T-helper 2 cell treated with Interferon-gamma antibody and Interleukin-4, amounts not matched to agents 5 μg/mL and 100 μg/mL, for 36 hours (primary cell): ENCODE measurements at places on chromosomes 7 and 10.

GRCh38 chr7:110573862-110574528 is 516.9 kb upstream of the LRRN3 start:
- peaks cover 1% of the 10 kb centered on the region for H3K4me1 ChIP-seq
- H3K4me3 ChIP-seq, result no peak overlapping the region
- peaks cover 5% of the 10 kb centered on the region for H3K27me3 ChIP-seq

DNA sequence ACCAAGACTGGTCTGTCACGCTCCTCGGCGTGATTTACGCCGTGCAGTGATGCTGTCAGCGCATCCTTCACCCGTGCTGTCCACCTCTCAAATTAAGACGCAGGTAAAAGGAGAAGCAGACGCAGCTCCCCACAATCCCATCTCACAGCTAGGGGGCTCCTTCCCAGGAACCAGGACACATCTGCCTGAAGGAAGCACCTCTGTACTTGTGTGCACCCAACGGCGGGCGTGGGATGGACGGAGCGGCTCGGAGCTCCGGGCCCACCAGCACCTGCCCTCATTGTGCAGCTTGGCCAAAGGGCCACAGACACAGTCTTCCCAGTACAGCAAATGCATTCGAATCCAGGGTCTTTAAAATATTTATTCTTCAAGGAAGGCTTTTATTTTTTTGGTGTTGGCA is 55.3 kb downstream of the STK32C start:
- no peaks in the 10 kb centered on the region for H3K27me3 ChIP-seq
- no peak overlapping the region for H3K27ac ChIP-seq
- no peaks in the 10 kb centered on the region for H3K36me3 ChIP-seq
- DNase-seq, result no peak
- no peak overlapping the region for H3K4me3 ChIP-seq

DNA sequence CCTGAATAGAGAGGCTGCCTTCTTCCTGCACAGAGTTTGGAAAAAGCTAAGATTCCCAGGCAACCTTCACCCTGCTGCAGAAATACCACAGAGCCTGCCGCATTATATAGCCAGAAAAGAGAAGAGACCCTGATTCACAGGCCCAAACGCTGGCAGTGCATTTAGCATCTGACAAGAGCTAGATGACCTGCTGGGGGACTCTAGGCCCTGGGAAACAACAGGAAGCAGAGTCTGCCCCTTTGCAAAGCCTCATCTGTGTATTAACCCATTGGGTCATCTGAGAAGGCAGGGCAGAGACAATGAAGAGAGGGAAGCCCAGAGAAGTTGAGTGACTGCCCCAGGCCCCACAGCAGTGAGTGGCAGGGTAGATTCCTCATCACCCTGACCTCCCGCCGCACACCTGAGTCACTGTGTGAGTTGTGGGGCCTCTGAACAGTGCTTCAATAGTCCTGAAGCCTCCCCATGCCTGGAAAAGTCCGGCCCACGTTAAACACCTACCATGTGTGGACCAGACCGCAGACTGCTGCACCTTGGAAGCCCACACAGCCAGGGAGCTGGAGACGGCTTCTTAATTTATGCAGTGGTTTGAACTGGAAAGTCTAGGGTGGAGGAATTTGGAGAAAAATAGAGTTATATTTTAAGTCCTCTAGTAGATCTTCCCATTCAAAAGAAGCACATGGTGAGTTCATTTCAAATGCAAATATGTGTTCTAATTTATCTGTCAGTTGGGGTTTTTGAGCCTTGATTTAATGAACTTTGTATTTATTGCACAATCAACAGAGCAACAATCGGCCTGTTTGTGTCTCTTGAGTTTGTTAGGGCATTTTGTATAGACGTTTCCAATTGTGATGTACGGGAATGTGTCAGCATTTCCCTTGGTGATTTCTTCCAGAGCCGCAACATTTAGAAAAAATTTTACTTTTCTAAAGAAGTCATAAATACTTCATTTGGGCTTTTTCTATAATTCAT is 80.4 kb upstream of the GPR26 start:
- no peaks in the 10 kb centered on the region for H3K36me3 ChIP-seq
- DNase-seq, result no peak
- H3K27ac ChIP-seq, result no peak overlapping the region
- no peak overlapping the region for H3K4me3 ChIP-seq
- H3K4me1 ChIP-seq, result no peaks in the 10 kb centered on the region

DNA sequence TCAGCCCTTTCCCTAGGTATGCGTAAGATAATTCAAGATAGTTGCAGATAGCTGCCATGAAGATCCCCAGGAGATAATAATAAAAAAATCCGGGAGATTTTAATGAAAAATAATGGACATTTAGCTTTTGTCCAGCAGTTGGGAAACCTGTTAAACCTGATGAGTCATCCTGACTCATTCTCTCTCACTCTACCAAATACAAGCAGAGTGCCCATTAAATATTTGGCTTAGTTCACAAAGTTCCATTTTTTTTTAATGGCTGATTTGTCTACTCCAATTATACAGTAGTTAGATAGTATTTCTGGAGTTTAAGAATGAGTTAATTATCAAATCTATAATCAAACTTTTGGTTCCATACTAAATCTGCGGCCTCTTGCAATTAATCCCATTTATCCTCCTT is 2.1 kb upstream of the SHTN1 start:
- no peak overlapping the region for H3K4me3 ChIP-seq
- H3K27ac ChIP-seq, result no peak overlapping the region
- peaks cover 30% of the 10 kb centered on the region for H3K27me3 ChIP-seq
- H3K36me3 ChIP-seq, result no peaks in the 10 kb centered on the region
- no peaks in the 10 kb centered on the region for H3K4me1 ChIP-seq
- DNase-seq, result no peak

GRCh38 chr10:10873289-10873688 is 144.4 kb upstream of the CELF2 start:
- H3K4me1 ChIP-seq, result peaks cover 2% of the 10 kb centered on the region
- no peak overlapping the region for H3K4me3 ChIP-seq
- no peak overlapping the region for H3K27ac ChIP-seq
- DNase-seq, result no peak

- peaks cover 29% of the 10 kb centered on the region for H3K36me3 ChIP-seq
- H3K4me1 ChIP-seq, result peaks cover 11% of the 10 kb centered on the region
- no peak overlapping the region for H3K27ac ChIP-seq
- H3K27me3 ChIP-seq, result no peaks in the 10 kb centered on the region
Measured at GRCh38 chr7:44415047-44415446, 75.4 kb downstream of the NUDCD3 start.

DNA sequence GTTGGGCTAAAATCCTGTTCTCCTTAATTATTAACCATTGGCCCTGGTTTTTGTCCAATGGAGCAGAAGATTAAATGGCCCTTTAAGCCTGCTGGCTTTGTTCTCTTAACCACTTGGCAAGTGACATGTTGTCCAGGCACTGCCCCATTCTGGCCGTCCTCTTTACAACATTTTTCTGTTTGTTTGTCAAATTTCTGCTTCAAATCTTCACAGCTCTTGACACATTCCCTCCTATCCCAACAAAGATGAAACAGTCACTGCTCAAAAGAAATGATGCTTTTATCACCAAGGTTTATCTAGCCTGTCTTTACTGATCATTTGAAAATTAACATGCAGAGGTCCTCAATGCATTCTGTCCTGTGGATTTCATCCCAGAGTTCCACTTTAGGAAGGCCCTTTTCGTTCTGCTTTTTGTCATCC is 700.4 kb downstream of the KCNMA1 start:
- H3K27ac ChIP-seq, result no peak overlapping the region
- no peak overlapping the region for H3K4me3 ChIP-seq
- H3K27me3 ChIP-seq, result no peaks in the 10 kb centered on the region

- H3K36me3 ChIP-seq, result no peaks in the 10 kb centered on the region
- no peaks in the 10 kb centered on the region for H3K27me3 ChIP-seq
- no peak overlapping the region for H3K27ac ChIP-seq
- no peak for DNase-seq
Measured at GRCh38 chr10:49651039-49651835, 28.2 kb upstream of the C10orf53 start.

- H3K27ac ChIP-seq, result no peak overlapping the region
- H3K36me3 ChIP-seq, result no peaks in the 10 kb centered on the region
- DNase-seq, result no peak
- H3K4me3 ChIP-seq, result no peak overlapping the region
- H3K27me3 ChIP-seq, result no peaks in the 10 kb centered on the region
- H3K4me1 ChIP-seq, result no peaks in the 10 kb centered on the region
Measured at GRCh38 chr10:106978756-106979155, 185.8 kb downstream of the SORCS1 start.

GRCh38 chr10:108014902-108015177 is 850.3 kb upstream of the SORCS1 start:
- peak overlapping the region; percentile 13 for H3K27ac ChIP-seq
- H3K4me1 ChIP-seq, result peaks cover 2% of the 10 kb centered on the region
- H3K27me3 ChIP-seq, result no peaks in the 10 kb centered on the region
- H3K36me3 ChIP-seq, result no peaks in the 10 kb centered on the region

GRCh38 chr10:98916526-98917125 is 319.0 kb downstream of the HPSE2 start:
- DNase-seq, result no peak
- no peaks in the 10 kb centered on the region for H3K36me3 ChIP-seq
- H3K27me3 ChIP-seq, result no peaks in the 10 kb centered on the region
- H3K4me3 ChIP-seq, result no peak overlapping the region
- H3K4me1 ChIP-seq, result no peaks in the 10 kb centered on the region
- no peak overlapping the region for H3K27ac ChIP-seq

DNA sequence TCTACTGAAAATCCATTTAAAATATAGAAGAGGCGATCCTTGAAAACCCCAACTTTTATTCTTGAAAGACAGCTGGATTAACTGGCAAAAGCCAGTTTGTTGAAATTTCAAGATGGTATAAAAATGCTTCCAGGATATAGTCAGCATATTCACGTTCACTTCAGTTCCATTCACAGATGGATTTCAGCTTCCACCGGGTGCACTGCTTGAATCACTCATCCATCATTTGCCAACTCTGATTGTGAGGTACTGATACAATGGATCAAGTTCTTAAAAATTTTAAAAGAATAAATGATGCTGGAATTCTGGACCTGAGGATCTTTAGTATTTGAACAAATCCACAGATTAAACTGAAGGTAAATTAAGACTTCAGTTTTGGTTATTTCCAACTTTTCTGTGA is 2.4 kb downstream of the PURB start:
- no peak overlapping the region for H3K27ac ChIP-seq
- H3K4me3 ChIP-seq, result peak overlapping the region; percentile 87
- H3K36me3 ChIP-seq, result peaks cover 48% of the 10 kb centered on the region
- no peaks in the 10 kb centered on the region for H3K27me3 ChIP-seq
- no peak for DNase-seq
- peaks cover 55% of the 10 kb centered on the region for H3K4me1 ChIP-seq

GRCh38 chr10:17737027-17737965 is 14.7 kb upstream of the TMEM236 start:
- no peaks in the 10 kb centered on the region for H3K36me3 ChIP-seq
- no peak for DNase-seq
- no peak overlapping the region for H3K4me3 ChIP-seq
- H3K27ac ChIP-seq, result no peak overlapping the region
- no peaks in the 10 kb centered on the region for H3K27me3 ChIP-seq
- no peaks in the 10 kb centered on the region for H3K4me1 ChIP-seq

DNA sequence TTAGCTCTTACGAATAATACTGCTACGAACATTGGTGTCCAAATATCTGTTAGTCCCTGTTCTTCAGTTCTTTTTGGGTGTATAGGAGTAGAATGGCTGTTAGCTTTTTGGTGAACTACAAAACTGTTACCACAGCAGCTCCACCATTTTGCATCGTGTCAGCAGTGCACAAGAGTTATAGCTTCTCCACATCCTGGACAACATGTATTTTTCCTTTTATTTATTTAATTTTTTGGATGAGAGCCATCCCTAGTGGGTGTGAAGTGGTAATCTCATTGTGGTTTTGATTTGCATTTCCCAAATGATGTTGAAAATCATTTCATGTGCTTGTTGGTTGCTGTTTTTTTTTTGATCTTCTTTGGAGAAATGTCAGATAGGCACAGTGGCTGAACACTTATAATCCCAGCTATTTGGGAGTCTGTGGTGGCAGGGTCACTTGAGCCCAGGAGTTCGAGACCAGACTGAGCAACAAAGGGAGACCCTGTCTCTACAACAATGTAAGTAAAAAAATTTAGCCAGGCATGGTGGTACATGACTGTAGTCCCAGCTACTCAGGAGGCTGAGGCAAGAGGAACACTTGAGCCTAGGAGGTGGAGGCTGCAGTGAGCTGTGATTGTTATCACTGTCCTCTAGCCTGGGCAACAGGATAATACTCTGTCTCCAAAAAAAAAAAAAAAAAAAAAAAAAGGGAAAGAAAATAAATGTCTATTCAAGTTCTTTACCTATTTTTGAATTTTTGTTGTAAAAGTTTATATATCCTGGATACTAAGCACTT is 31.7 kb downstream of the TRIM24 start:
- no peaks in the 10 kb centered on the region for H3K27me3 ChIP-seq
- H3K27ac ChIP-seq, result no peak overlapping the region
- H3K4me1 ChIP-seq, result peaks cover 19% of the 10 kb centered on the region
- peaks cover 44% of the 10 kb centered on the region for H3K36me3 ChIP-seq
- DNase-seq, result no peak
- no peak overlapping the region for H3K4me3 ChIP-seq

- H3K4me3 ChIP-seq, result no peak overlapping the region
- H3K4me1 ChIP-seq, result peaks cover 28% of the 10 kb centered on the region
- H3K27ac ChIP-seq, result peak overlapping the region; percentile 35
- DNase-seq, result no peak
Measured at GRCh38 chr10:119101366-119102098, 2.4 kb upstream of the DENND10 start.

DNA sequence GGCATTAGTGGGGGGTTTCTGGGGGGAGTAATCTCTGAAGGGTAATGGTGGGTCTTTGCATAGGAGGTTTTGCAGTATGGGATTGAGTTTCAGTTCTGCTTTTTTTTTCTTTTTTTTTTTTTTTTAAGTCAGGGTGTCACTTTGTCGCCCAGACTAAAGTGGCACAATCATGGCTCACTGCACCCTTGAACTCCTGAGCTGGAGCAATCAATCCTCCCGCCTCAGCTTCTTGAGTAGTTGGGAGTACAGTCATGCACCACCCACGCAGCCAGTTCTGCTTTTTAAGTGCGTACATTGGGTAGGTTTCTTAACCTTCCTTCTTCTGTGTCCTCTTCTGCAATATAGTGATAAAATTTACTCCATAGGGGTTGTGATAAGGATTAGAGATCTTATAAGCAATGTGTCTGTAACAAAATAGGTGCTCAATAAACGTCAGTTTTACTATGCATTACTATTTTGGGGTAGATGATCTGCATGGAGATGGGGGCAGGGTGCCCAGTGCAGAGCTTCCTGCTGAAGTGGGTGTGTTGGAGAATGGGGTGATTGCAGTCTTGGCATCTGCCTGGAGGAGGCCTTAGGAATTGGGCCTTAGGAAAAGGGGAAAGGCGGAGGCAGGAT is 9.6 kb downstream of the KAZALD1 start:
- peaks cover 5% of the 10 kb centered on the region for H3K4me1 ChIP-seq
- no peak for DNase-seq
- no peak overlapping the region for H3K4me3 ChIP-seq
- H3K27me3 ChIP-seq, result peaks cover 54% of the 10 kb centered on the region
- no peaks in the 10 kb centered on the region for H3K36me3 ChIP-seq
- no peak overlapping the region for H3K27ac ChIP-seq

GRCh38 chr10:22833781-22834180 is 94.1 kb upstream of the ARMC3 start:
- H3K27me3 ChIP-seq, result no peaks in the 10 kb centered on the region
- no peak overlapping the region for H3K27ac ChIP-seq
- no peaks in the 10 kb centered on the region for H3K36me3 ChIP-seq
